NCI-H2171 treated with DMSO at 0.1 percent for 48 hours (cell line): ENCODE measurements at places on chromosomes 12 and 14.

- no peak for DNase-seq
These were observed 1088.5 kb upstream of the TMEM132C start for GRCh38 chr12:127178463-127178862.

DNA sequence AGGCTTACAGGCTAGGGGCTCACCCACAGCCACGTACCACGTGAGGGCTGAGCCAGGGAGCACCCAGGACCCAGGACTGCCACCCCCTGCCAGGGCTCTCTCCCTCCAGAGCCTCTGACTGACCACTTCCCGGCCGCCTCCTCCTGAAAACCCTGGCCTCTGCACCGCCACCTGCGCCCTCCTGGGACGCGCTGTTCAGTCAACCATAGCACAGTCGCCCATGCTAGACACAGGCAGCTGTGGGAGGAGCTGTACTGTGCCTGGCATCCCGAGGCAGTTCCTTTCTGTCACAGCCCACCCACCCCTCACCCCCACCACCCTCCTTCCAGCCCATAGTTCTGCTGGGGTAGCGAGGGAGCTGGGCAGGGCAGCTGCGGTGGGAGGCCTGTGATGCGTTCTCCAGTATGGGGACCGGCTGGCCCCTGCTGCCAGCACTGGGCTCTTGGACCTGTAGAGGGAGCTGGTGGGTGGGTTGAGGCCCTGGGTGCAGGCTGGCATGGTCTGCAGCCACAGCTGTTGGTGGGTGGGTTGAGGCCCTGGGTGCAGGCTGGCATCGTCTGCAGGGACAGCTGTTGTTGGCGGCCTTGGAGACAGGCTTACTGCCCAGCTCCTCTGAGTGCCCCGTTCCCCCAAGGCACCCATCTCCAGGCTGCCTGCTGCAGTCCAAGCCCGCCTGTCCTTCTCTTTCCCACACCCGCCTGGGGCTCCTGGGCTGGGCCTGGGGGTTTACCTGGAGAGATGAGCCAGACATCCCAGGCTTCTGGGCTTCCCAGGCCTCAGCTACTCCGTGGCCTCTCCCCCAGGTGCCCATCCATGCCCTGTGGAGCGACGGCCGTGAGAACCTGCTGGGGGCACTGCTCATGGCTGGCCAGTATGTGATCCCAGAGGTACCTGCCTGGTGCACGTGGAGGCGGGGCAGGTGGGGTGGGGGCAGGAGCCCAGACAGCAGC is 11.5 kb downstream of the ASPG start:
- peak; percentile 29 for DNase-seq

DNA sequence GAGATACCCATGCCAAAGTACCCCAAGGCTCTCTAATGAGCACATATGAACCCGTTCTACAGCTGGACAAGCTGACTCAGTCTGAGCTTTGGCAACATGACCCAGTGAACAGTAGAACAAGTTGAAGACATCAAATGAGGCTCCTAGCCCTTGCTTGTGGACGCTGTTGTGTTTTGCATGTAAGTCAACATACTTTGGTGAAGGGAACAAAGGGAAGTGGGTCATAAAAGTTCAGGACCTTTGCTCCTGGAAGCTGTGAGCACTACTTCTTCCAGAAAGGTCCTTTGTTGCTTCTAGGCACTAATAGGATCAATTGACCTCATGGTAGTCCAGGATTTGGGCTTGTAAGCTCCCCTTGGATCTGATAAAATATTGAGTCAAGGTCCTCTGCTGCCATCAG is 613.5 kb upstream of the TBX3 start:
- DNase-seq: no peak

- DNase-seq: peak; percentile 90
These were observed 37.5 kb upstream of the CORO1C start for GRCh38 chr12:108768591-108769500.

GRCh38 chr14:70902184-70902583 is 5.1 kb upstream of the PCNX1 start:
- DNase-seq: no peak

DNA sequence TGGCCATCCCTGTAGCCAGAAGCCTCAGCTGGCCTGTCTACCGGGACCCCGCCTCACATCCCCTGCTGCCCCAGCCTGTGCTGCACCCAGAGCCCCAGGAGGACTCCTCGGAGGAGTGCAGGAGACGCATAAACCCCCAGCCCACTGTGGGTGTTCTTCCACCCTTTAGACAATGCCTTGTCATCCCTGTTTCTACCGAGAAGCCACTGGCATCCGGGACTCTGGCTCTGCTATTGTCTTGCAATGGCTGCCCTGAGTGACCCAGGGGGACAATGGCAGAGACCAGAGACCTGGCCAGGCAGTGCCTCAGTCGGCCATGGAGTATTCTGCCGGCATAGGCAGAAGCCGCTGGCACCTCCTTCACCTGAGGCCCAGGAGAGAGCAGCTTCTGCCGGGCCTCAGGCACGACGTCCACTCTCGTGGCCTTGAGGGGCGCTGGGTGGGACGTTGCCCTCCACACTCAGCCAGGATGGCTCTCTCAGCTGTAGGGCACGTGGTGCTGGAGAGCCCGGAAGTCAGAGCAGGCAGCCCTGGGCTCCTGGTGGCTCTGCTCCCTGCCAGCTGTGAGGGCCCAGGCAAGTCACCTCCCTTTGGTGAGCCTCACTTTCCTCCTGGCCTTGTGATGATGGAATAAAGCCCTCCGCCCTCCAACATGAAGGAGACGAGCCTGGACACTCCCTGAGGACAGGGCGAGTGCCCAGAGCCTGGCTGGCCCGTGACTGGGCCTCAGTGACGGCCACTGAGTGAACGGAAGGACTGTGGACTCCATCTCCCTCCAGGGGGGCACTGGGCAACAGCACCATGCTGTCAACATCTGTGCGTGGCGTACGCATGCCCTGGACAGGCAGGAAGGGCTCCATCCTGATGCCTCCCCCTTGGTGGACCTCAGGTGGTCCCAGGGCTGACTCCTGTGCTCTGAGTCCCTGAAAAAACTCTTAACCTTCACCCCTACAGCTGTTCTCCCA is 41.0 kb downstream of the TRAFD1 start:
- no peak for DNase-seq

- peak; percentile 37 for DNase-seq
These were observed 85.0 kb upstream of the ARID2 start for GRCh38 chr12:45644541-45644940.

- DNase-seq: no peak
These were observed 28.6 kb downstream of the PYM1 start for GRCh38 chr12:55899082-55899481.

- peak; percentile 70 for DNase-seq
These were observed 100.1 kb downstream of the PAH start for GRCh38 chr12:102816816-102817434.

DNA sequence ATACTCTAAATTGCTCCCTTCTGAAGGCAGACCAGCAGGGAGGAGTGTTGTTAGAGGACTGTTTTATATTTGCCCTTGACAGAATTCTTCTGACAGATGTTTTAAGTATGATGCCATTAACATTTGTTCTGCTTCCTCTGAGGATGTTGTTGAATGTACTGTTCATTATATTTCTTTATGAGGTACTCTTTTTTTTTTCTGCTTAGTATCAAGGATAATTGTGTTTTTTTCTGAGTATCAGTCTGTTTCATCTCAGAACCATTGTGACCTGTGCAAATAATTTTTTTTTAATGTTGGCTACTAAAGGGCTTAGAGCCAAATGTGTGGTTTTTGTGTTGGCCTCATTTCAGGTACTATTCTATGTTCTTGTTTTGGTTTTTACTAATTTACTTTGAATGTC is 10.6 kb downstream of the METAP2 start:
- no peak for DNase-seq

GRCh38 chr14:77436042-77436441 is 12.7 kb upstream of the NOXRED1 start:
- no peak for DNase-seq

- DNase-seq: no peak
These were observed 336.7 kb upstream of the RPL10L start for GRCh38 chr14:46988312-46988711.

DNA sequence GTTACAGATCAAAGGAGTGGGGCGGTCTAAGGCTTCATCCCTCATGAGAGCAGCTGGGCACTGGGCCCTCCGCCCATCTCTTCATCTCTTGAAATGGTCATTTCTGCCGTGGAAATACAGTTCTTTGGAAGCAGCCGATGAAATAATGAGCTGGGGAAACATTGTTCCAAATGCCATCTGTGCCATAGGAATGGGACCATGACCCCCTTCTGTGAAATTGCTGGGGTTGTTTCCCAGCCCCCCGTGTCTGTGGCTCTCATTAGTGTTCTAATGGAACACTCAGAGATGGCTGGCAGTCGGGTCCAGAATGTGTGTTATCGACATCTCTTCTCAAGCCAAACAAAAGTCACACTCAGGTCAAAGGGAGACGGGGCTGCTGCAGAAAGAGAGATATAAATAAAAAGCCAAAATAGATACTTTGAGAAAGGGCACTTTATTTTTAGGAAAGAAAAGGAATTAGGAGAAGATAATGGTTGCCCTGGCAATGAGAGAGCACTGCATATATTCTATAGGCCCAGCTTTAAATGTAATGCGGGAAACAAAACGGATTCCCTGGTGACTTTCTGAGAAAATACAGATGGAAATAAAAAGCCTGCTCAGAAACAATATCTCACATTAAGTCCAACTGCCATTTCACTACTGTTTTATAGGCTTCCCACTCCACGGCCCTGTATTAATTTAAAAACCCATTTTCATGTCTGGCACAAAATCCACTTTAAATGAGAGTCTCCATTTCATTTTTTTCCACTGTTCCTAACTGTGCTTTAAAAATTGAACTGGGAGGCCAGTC is 107.1 kb downstream of the TTC8 start:
- no peak for DNase-seq

DNA sequence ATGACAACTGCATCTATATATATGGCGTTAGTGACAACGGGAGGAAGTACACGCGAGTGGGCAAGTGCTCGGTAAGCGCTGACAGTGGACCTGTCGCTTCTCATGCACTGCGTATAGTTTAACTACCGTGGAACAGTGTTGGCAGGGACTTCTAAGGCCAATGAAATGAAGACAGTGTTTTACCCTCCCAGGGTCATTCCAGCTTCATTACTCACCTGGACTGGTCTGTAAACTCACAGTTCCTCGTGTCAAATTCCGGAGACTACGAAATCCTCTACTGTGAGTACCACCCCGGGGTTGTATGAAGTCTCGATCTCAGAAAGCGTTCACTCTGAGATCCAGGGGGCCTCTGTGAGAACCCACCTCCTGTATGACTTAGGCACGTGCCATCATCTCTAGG is 129.2 kb upstream of the EVL start:
- DNase-seq: no peak

GRCh38 chr12:3456809-3457208 is 34.2 kb upstream of the PRMT8 start:
- no peak for DNase-seq

GRCh38 chr14:100025111-100025510 is 40.1 kb upstream of the EVL start:
- DNase-seq: peak; percentile 41

GRCh38 chr12:4908684-4909409 is 858 bp upstream of the KCNA1 start:
- no peak for DNase-seq

DNA sequence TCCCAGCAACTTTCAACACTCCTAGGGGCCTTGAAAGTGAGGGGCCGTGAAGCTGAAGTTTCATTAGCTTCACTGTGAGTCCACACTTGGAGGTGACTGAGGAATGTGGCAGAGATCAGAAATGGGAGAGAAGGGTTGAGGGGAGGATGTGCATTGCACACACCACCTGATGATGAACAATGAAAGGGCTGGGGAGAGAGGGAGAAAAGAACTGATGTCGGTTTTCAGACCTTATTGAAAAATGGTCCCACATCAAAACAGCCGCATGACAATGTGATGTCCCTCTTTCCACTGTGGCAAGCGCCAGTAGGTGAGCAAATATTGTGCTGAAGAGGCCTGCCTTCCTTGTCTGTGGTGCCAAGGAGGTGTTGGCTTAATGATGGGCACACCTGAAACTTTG is 32.3 kb upstream of the ATP23 start:
- DNase-seq: no peak

- peak; percentile 53 for DNase-seq
These were observed 277.1 kb downstream of the FOXG1 start for GRCh38 chr14:29043737-29044136.

- DNase-seq: no peak
These were observed 35.6 kb downstream of the TMEM120B start for GRCh38 chr12:121748218-121748570.

- peak; percentile 16 for DNase-seq
These were observed 54.9 kb downstream of the EID3 start for GRCh38 chr12:104358353-104359003.

DNA sequence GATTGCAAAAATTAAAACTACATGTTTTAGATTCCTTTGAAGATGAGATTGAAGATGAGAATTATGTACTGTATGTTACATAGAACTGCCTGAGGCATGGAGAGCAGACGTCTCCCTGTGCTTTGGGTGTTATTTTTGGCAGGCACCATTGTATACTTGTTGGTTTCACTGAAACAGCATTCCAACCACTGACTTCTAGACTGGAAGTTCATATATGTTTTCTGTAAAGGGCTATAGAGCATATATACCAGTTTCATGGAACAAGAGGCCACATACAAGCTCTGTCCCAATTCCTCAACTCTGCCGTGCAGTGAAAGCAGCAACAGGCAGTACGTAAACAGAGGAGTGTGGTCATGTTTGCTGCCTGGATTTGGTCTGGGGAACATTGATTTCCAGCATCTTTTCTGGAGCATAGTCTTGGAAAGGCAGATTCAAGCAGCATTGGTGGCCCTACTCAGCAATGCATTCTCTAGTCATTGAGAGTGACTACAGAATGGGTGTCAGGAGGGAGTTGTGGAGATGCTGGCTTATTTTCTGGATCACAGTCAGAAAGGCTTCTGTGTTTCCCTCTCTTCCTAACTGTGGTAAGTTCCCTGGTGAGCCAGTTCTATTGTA is 57.6 kb upstream of the CNTN1 start:
- no peak for DNase-seq

- peak; percentile 38 for DNase-seq
These were observed 211.1 kb upstream of the RGS6 start for GRCh38 chr14:71720978-71721624.
